Hair follicle dermal papilla cell (primary cell): ENCODE measurements at places on chromosomes 16 and 17. TPM values are rescaled to one million over a fixed set of nuclear protein-coding genes. Genes with fewer than 3 reads are reported as not detected.

The HAS3 gene
- 0.49 and 2.4 TPM in 2 replicates for total RNA-seq

The ST6GALNAC2 gene
- total RNA-seq, result 0.65 and 3.3 TPM in 2 replicates

The MIS12 gene
- 7.4 and 10.9 TPM in 2 replicates for total RNA-seq

The MAP3K3 gene
- total RNA-seq, result 42.9 and 45.9 TPM in 2 replicates

The FOXC2 gene
- total RNA-seq, result 0.12 and 0.16 TPM in 2 replicates

The TEKT3 gene
- total RNA-seq, result 0.49 TPM in 1 of 2 replicates, not detected in the other
